GM23338 (cell line): ENCODE measurements at places on chromosomes 6 and 20. TPM values are rescaled to one million over a fixed set of nuclear protein-coding genes. Genes with fewer than 3 reads are reported as not detected.

The ENPP1 gene
- total RNA-seq: 42.6 and 46.9 TPM in 2 replicates

The POU3F2 gene
- 0.70 and 0.76 TPM in 2 replicates for total RNA-seq

DNA sequence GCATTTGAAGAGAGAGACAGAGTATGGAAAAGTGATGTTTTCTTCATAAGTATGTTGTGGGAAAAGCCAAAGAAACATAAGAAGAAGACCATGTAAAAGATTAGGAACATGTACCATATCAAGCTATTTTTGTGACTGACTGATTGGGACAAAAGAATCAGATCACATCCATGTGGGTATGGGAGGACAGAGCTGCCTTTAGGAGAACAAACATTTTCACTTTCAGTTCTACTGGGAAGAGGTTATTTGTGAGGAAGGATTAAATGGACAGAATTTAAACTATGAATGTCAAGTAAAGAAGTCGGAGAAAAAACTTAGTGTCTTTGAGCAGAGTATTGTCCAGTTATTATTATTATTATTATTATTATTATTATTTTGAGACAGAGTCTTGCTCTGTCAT, 124.4 kb upstream of the HCRTR2 start:
- H3K4me3 ChIP-seq: no peak overlapping the region
- no peak for DNase-seq
- H3K27me3 ChIP-seq: no peaks in the 10 kb centered on the region

DNA sequence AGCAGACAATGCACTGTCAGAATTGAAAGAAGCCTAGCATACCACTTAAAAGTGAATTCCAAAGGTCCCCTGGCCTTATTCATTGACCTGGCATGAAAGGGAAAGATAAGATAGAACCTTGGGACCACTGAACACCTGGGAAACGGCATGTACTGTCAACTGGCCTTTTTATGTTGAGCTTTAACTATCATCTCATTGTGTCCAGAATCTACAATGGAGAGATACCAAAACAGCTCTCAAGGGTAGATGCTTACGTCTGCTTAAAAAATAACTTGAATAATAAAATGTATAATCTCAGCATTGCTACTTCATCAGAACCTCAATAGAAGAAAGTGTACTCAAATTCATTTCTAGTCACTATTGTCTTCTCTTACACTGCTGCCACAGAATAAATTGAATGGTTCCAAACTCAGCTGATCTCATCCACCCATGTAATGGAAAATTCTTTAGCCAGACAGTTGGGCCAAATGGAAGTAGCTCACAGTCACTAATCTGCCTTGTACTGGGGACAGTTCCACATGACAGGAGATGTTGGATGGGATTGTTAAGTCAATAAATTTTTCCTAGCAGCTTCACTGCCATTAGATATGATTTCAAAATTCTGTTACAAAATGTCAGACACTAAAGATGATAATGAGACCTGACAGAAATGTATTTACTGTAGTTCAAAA, 93.8 kb downstream of the MLIP start:
- no peak overlapping the region for H3K27ac ChIP-seq
- H3K4me1 ChIP-seq: no peaks in the 10 kb centered on the region
- H3K4me3 ChIP-seq: no peak overlapping the region
- H3K36me3 ChIP-seq: no peaks in the 10 kb centered on the region
- no peak for DNase-seq

The SIRPA gene
- 2.9 and 4.2 TPM in 2 replicates for total RNA-seq

GRCh38 chr20:32959351-32960221, 44.6 kb downstream of the SUN5 start:
- no peak overlapping the region for H3K4me3 ChIP-seq
- no peaks in the 10 kb centered on the region for H3K27me3 ChIP-seq
- 0 out of 2 replicates have a peak, but pooled peaks cover 4% of the 10 kb centered on the region for H3K36me3 ChIP-seq
- H3K4me1 ChIP-seq: no peaks in the 10 kb centered on the region
- no peak for DNase-seq
- H3K27ac ChIP-seq: no peak overlapping the region

DNA sequence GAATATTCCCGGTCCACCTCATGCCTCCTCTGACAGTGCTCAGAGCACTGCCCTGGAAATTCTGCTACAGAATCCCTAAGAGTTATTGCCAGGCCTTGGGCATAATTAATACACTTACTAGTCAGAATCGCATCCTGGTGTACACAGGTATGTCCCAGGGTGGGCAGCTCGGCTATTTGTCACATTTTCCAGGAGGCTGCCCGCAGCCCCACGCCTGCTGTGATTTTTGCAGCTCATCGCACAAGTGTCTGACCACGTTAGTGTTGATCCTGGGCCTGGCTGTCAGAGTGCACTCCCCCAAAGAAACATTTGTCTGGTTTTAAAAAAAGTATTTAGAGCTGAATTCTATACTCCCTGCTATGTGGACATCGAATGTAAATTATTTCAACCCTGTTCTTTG, 105.4 kb downstream of the CD83 start:
- no peak overlapping the region for H3K27ac ChIP-seq
- H3K4me1 ChIP-seq: no peaks in the 10 kb centered on the region
- no peaks in the 10 kb centered on the region for H3K27me3 ChIP-seq
- H3K36me3 ChIP-seq: no peaks in the 10 kb centered on the region

- no peak for DNase-seq
- no peak overlapping the region for H3K4me3 ChIP-seq
- no peaks in the 10 kb centered on the region for H3K27me3 ChIP-seq
- H3K36me3 ChIP-seq: no peaks in the 10 kb centered on the region
- H3K4me1 ChIP-seq: peaks cover 10% of the 10 kb centered on the region
Observed at GRCh38 chr6:162345051-162345511, 382.5 kb downstream of the PRKN start.

The ZNF311 gene
- total RNA-seq: 1.8 and 2.4 TPM in 2 replicates

GRCh38 chr6:100088009-100088408, 94.0 kb upstream of the MCHR2 start:
- no peaks in the 10 kb centered on the region for H3K36me3 ChIP-seq
- DNase-seq: no peak
- H3K4me1 ChIP-seq: no peaks in the 10 kb centered on the region
- H3K4me3 ChIP-seq: no peak overlapping the region

GRCh38 chr6:125537090-125537489, 212.3 kb upstream of the HEY2 start:
- DNase-seq: no peak
- no peaks in the 10 kb centered on the region for H3K36me3 ChIP-seq
- H3K4me3 ChIP-seq: no peak overlapping the region
- H3K27ac ChIP-seq: no peak overlapping the region

GRCh38 chr20:2038161-2038560, 44.3 kb upstream of the PDYN start:
- no peaks in the 10 kb centered on the region for H3K36me3 ChIP-seq
- H3K4me3 ChIP-seq: no peak overlapping the region
- no peak overlapping the region for H3K27ac ChIP-seq
- H3K4me1 ChIP-seq: no peaks in the 10 kb centered on the region
- no peak for DNase-seq

The HTR1B gene
- 0.21 and 0.58 TPM in 2 replicates for total RNA-seq

GRCh38 chr6:111263837-111264236, 176.5 kb downstream of the SLC16A10 start:
- H3K4me1 ChIP-seq: no peaks in the 10 kb centered on the region
- H3K27ac ChIP-seq: no peak overlapping the region
- H3K36me3 ChIP-seq: peaks cover 6% of the 10 kb centered on the region; the same call in 1 of the 2 replicates
- no peaks in the 10 kb centered on the region for H3K27me3 ChIP-seq
- no peak for DNase-seq

The OR12D3 gene
- total RNA-seq: not detected in 2 replicates

The HUS1B gene
- total RNA-seq: 3.9 and 7.0 TPM in 2 replicates

DNA sequence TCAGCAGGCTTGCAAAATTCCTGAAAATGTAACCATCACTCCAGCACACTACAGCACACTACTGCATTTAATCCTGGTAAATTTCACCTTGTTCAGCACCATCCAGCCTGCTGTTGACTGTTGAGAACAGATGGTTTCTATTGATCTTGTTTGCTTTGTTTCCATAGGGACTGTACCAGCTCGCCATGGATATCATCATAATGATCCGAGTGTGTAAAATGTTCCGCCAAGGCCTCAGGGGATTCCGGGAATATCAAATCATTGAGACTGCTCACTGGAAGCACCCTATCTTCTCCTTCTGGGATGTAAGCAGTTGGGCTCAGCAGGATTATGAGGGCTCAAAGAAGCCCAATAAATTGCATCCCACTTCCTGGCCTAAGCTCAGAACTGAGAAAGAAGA, 4.1 kb downstream of the CNBD2 start:
- no peaks in the 10 kb centered on the region for H3K36me3 ChIP-seq
- H3K4me3 ChIP-seq: no peak overlapping the region
- no peak for DNase-seq
- H3K27me3 ChIP-seq: no peaks in the 10 kb centered on the region
- H3K27ac ChIP-seq: no peak overlapping the region
